NCI-H1436 treated with DMSO at 0.1 percent for 48 hours (cell line): ENCODE measurements at places on chromosomes 7 and 10.

- no peak for DNase-seq
These were observed 1.1 kb downstream of the AHR start for GRCh38 chr7:17299483-17299991.

- DNase-seq = no peak
These were observed 84.4 kb downstream of the VTI1A start for GRCh38 chr10:112531421-112531820.

- DNase-seq = no peak
These were observed 40.5 kb upstream of the SAMD8 start for GRCh38 chr10:75070961-75071428.

DNA sequence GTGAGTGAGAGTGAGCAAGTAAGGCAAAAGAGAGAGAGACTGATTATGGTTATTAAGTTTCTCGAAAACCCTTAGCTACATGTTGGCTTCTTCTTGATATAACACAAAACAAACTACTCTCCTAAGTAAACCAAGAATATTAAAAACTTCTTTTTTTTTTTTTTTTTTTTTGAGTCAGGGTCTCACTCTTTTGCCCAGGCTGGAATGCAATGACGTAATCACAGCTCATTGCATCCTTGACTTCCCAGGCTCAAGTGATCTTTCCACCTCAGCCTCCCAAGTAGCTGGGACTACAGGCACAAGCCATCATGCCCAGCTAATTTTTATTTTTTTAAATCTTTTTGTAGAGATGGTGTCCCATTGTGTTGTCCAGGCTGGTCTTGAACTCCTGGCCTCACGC is 102.2 kb upstream of the IL6 start:
- no peak for DNase-seq

DNA sequence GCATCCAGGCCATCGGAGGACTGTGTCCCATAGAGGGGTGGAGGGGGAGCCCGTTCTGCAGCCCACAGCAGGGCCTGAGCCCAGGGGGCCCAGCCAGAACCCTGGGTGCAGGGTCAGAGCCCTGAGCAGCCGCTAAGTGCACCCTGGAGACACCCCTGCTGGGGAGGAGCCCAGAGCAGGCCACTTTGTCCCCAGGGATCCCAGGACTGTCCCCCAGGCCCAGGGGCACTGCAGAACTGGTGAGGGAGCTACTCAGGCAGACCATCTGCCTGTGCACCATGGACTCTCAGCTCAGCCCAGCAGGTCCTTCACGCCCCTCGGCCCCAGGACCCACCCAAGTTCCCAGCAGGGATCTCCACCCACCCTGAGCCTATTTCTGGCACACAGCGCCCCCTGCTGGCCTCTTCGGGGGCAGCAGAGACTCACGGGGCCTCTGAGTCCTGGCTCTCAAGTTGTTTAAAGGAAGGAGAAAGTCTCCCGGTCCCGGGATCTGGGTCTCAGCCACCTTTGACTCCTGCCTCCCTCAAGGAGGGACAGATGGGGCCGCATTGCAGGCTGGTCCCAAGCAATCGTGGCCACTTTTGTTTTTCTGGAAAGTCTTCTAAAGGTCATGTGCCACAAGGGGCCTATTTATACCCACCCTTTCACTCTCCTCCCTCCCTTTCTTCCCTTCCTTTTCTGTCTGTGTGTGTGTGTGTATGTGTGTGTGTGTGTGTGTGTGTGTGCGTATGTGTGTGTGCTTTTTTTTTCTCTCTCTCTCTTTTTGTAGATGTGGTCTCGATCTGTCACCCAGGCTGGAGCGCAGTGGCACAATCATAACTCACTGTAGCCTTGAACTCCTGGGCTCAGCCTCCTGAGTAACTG is 90.3 kb downstream of the MYL10 start:
- DNase-seq = no peak

GRCh38 chr7:7385421-7385820 is 150.3 kb downstream of the COL28A1 start:
- DNase-seq = no peak

DNA sequence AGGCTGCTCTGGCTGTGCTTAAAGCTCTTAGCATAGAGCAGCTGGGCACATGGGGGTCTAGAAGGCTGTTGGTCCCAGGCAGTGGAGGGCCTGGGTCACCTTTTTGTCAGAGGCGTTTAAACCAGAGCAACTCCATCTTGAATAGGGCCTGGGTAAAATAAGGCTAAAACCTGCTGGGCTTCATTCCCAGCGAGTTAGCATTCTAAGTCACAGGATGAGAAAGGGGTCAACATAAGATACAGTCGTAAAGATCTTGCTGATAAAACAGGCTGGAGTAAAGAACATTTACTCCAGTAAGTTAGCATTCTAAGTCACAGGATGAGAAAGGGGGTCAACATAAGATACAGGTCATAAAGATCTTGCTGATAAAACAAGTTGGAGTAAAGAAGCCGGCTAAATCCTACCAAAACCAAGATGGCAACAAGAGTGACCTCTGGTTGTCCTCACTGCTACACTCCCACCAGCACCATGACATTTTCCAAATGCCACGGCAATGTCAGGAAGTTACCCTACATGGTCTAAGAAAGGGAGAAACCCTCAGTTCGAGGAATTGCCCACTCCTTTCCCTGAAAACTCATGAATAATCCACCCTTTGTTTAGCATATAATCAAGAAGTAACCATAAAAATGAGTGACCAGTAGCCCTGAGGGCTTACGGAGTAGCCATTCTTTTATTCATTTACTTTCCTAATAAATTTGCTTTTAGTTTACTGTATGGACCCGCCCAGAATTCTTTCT is 96.8 kb upstream of the PCBD1 start:
- no peak for DNase-seq

DNA sequence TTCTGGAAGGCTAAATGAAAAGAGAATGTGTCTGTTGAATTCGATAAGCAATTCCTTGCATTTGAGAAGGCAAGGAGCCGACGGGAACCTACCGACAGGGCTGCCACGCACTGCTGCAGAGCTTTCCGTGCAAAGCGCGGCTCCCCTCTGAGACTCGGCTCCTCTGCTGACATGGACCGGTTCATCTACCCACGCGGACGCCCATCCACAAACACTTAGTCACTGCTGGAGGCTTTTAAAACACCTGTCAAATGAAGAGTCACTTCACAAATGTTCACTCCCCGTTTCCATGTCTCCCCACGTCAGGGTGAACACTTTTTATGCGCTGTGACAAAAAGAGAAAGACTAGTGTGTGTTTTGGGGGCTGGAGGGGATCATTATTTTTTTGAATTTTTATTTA is 32.0 kb downstream of the AMZ1 start:
- no peak for DNase-seq

GRCh38 chr7:66296001-66296521 is 90.9 kb downstream of the TPST1 start:
- no peak for DNase-seq

- no peak for DNase-seq
These were observed 145.9 kb upstream of the STK17A start for GRCh38 chr7:43437001-43437400.

- DNase-seq = no peak
These were observed 640.0 kb downstream of the ACTR3B start for GRCh38 chr7:153399554-153399940.

- DNase-seq = no peak
These were observed 305.7 kb downstream of the ELMO1 start for GRCh38 chr7:37142958-37143357.

GRCh38 chr7:70539205-70539604 is 592.7 kb upstream of the GALNT17 start:
- DNase-seq = no peak

- no peak for DNase-seq
These were observed 9.5 kb upstream of the AP5Z1 start for GRCh38 chr7:4765776-4766490.

- DNase-seq = no peak
These were observed 39.6 kb downstream of the GLI3 start for GRCh38 chr7:42197451-42197850.

GRCh38 chr10:47145290-47145934 is 154.6 kb upstream of the GDF10 start:
- DNase-seq = no peak

GRCh38 chr10:5395168-5395567 is 9.5 kb downstream of the TUBAL3 start:
- no peak for DNase-seq

DNA sequence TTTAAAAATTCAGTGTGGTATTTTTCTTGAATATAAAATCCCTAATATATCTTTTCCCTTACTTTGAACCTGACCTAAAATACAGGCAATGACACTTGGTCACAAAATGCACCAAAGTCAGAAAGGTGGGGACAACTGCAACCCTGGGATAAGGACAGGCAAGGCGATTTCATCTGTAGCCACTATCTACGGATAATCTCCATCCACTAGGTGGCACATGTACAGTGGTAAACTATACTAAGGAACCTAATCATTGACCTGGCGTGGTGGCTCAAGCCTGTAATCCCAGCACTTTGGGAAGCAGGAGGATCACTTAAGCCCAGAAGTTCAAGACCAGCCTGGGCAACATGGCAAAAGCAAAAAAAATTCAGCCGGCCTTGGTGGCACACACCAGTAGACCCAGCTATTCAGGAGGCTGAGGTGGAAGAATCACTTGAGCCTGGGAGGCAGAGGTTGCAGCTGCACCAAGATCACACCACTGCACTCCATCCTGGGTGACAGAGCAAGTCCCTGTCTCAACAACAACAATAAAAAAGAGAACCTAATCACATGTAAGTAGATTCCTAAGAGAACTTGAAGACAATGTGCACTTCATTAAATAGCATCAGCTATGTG is 98.9 kb downstream of the KMT2C start:
- DNase-seq = no peak

DNA sequence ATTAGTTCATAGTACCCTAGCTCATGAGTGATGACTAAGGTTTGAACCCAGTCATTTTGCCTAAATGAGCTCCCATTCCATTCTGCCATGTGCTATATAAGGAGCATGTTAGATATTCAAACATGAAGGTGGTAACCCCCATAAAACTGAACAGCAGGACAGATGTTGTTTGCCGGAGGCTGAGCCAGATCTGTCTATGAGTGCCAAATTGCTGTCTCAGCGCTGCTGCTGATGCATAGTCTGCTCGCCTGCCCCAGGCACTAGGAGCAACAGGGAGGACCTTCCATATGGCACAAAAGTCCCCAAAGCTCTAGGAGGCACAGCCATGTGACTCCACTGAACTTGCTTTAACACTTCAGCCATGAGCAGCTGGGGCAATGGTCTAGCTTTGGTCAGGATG is 466.0 kb upstream of the GHITM start:
- DNase-seq = no peak

GRCh38 chr10:35563261-35563891 is 41.8 kb upstream of the GJD4 start:
- DNase-seq = peak; percentile 4

- DNase-seq = no peak
These were observed 429.8 kb upstream of the CELF2 start for GRCh38 chr10:10587744-10588393.

- DNase-seq = no peak
These were observed 34.5 kb downstream of the CHN2 start for GRCh38 chr7:29229066-29229465.

GRCh38 chr7:70997261-70997660 is 134.7 kb upstream of the GALNT17 start:
- no peak for DNase-seq

GRCh38 chr10:80457554-80458262 is 3.6 kb downstream of the TSPAN14 start:
- DNase-seq = no peak

- DNase-seq = no peak
These were observed 213.7 kb downstream of the ELMO1 start for GRCh38 chr7:37234928-37235327.

DNA sequence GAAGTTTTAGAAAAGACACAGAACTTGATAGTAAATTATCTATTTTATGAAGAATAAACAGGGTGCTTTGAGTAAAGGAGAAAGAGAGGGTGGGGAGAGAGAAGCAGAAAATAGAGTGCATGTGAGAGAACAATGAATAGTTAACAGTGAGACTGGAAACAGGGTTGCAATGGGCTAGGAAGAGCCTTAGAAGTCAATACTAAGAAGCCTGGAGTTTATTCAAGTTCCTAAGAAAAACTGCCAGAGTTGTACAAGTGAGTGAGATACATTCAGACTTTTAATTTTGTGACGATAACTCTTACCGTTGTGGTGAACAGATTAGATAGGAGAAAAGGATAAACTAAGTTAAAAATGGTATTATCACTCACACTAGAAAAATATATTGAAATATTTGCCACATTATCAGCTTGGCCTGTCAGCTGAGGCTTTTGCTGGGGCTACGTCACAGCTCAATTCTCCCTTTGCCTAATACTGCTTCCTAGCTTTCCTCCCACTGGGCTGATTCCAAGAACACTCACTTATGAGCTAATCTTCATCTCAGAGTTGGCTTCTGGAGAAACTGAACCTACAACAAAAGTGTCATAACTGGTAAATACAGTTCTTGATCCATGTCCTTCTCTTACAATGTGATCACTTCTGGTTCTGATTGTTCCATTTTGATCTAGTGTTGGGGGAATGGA is 92.7 kb downstream of the SEMA3D start:
- DNase-seq = no peak

GRCh38 chr10:16681521-16681920 is 135.7 kb downstream of the RSU1 start:
- DNase-seq = no peak

DNA sequence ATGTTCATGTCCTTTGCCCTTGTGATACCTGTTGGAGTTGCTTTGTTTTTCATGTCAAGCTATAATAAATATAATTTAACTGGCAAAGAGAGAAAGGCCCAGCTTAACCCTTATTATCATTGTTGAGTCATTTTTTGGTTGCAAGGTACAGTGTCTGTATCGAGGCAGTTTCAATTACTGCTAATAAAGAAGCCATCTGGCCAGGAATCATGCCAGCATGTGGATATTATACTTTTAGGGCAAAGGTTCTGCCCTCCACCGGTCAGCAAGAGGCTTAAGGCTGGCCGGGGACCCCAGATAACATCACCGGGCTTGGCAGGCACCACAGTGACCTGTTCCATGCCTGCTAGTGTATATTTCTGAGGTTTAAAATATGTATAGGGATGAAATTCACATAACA is 9.0 kb upstream of the CYP3A4 start:
- no peak for DNase-seq

- no peak for DNase-seq
These were observed 82.0 kb downstream of the AFAP1L2 start for GRCh38 chr10:114322344-114322743.

- no peak for DNase-seq
These were observed 1.9 kb downstream of the SKIDA1 start for GRCh38 chr10:21523557-21524008.

- no peak for DNase-seq
These were observed 19.9 kb downstream of the KLF6 start for GRCh38 chr10:3765146-3765545.
